ENCODE measurements at places on chromosomes 11 and 22. TPM values are rescaled to one million over a fixed set of nuclear protein-coding genes. Genes with fewer than 3 reads are reported as not detected.

The SMTNL1 gene
- total RNA-seq: not detected

DNA sequence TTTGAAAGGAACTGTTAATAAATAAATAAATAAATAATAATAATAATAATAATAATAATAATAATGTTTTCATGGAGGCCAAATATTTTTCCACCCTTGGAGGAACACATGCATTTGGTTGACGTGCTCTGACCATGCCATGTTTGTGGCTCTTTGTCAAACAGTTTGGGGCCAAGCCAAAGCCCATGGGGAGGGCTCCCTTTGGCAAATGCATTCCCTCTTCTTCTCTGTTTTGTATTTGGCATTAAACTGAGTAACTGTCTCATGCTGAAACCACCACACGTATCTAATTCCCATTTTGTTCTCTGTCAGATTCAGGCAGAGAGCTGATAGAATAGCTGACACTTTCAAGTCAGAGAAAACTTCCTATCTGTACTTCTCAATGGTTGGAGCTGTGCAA lies 68.6 kb upstream of the PAX6 start:
- DNase-seq: no peak

- no peak for DNase-seq
These were observed 870.7 kb downstream of the TBC1D22A start for GRCh38 chr22:47633111-47633510.

- no peak for DNase-seq
These were observed 17.9 kb downstream of the MICAL2 start for GRCh38 chr11:12128301-12128751.

The KCNJ5 gene
- 4.4 TPM for total RNA-seq

DNA sequence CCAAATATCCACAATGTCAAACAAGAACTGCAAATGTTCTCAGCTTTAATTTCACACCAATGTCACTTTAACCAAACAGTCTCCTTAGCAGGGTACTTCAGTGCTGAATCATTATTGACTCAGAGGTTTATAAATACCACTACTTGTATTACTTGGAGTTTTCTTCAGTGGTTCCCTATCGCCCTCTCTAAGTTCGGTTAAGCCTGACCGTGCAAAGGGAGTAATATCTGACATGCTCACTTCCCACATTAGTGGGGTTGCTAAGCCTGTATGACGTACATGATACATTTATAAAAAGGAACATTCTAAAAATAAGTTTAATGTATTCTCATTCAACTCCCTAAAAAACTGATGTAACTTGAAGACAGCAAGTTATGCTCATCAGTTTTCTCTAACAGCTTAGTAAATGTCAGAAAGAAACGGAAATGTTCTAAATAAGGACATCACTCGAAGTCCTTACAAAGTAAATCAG lies 93.1 kb upstream of the ZC3H12C start:
- DNase-seq: no peak

DNA sequence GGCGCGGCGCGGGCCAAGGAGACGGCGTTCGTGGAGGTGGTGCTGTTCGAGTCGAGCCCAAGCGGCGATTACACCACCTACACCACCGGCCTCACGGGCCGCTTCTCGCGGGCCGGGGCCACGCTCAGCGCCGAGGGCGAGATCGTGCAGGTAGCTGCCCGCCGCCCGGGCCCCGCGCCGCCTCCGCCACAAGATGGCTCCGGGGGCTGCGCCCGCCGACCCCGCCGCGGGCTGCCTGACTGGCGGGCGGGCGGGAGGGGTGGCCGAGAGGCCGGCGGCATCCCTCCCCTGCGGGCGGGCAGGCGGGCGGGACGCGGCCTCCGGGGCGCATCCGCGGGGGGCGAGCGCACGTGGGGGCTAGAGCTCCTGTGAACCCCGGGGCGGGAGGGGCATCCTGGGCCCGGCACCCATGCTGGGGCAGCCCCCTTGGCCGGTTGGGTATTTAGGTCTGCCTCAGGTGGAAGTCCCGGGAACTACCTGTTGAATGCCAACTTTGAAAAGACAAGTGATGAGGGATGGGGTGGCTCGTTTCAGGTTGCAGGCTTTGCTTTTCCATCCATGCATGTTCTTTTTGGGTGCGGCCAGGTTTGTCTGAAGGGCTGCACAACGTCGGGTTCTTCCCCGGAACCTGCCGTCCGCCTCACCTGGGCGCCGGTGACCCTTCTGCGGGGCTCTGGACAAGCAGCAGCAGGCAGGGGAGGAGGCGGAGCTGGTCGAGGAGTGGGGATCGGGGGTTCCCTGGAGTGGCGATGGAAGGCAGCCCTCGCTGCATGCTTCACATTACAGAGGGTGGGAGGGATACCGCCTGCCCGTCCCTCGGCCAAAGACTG lies 760 bp downstream of the ZNRF3 start:
- peak; percentile 54 for DNase-seq

GRCh38 chr11:32316232-32316631 lies 119.1 kb downstream of the WT1 start:
- DNase-seq: no peak

DNA sequence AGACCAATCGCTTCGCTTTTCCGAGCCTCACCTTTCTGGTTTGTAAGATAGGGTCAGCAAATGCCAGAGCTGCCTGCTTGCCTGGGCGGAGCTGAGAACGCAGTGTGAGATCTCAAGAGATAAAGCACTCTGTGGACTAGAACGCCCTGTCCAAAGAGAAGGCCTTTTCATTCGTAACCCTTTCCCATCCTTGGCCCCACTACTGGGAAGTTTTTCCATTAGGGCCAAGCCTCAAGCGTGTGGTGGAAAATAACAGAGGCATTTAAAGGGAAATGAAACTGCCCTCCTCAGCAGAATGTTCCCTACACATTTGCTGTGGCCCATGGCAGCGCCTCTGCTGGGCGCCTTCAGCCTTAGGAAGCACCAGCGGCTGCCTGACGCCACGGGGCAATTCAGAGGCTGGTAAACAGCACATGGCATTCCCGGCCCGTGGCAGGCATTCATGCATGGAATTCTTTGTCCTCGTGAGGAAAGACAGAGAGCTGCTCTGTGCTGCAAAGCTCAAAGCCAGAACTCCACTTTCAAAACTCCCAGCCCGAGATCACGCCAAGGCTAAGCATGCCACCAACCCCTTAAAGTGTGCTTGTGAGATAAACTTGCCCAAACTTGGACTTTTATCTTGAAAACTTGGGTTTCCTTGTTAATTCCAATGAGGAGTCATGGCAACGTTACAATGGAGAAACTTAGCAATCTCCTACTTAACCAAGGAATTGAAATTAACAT lies 38.1 kb downstream of the AHNAK start:
- peak; percentile 89 for DNase-seq

DNA sequence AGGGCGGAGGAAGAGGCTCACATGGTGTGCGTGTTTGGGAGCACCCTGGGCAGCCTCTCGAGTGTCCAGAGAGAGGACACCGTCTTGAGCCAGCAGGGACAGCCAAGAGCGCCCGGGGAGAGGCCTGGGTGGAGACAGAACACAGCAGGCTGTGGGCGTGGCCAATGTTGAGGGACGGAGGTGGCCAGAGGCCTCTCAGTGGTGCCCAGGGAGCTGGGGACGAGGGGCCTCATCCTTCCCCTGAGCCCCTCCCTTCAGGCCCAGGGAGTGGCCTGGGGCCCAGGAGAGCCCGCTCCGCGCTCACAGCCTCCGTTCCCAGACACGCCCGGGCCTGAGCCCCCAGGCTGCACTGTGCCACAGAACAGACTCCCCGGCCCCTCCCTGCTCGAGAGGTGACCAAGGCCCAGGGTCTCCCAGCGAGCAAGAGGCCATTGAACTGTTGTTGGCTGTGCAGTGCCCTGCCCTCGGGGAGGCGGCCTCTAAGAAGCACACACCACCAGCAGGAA lies 48.4 kb downstream of the CDKN1C start:
- peak; percentile 86 for DNase-seq

- DNase-seq: no peak
These were observed 108.9 kb upstream of the NCAM1 start for GRCh38 chr11:112852143-112852866.

The IGSF9B gene
- total RNA-seq: 38.9 TPM

DNA sequence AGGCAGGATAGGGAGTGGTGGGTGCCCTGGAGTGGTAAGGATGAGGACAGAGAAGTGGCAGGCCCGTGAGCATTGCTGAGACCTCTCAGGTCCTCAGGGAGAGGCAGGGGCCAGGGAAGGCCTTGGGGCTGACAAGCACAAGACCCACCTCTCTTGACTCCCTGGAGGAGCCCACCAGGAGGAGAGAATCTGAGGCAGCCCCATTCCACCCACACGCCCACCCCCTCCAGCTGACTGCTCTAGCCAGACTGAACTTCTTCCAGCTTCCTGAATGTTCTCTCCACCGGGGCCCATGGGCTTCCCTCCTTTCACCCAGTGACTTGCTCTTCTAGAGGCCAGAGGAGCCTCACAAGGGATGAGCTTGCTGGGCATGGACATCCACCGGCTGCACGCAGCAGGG lies 1403.0 kb downstream of the BRD1 start:
- no peak for DNase-seq

- DNase-seq: peak; percentile 66
These were observed 101.8 kb downstream of the BCR start for GRCh38 chr22:23282089-23282501.

The GLB1L3 gene
- total RNA-seq: not detected

The C22orf42 gene
- total RNA-seq: not detected

The BTG4 gene
- total RNA-seq: not detected

DNA sequence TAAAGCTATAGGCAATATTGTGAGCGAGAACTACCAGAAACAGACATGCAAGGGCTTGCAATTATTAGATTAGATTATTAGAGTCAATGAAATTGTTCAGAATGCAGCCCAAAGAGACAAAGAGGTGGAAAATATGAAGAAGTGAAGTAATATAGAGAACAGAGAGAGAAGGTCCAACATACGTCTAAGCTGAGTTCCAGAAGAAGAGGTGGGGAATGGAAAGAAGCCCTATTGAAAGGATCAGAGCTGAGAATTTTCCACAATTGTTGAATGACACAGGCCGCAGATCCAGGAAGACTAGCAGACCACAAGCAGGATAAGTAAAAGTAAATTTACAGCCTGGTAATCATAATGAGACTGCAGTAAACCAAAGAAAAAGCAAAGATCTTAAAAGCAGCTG lies 93.2 kb downstream of the EXT2 start:
- DNase-seq: no peak

- DNase-seq: no peak
These were observed 682.6 kb downstream of the JRKL start for GRCh38 chr11:97072420-97072819.

- DNase-seq: no peak
These were observed 130.3 kb downstream of the EFCAB6 start for GRCh38 chr22:43681731-43682360.

The PARVG gene
- 3.5 TPM for total RNA-seq

- peak; percentile 68 for DNase-seq
These were observed 101.6 kb downstream of the SWAP70 start for GRCh38 chr11:9765320-9766101.

The SERPING1 gene
- total RNA-seq: 118 TPM

DNA sequence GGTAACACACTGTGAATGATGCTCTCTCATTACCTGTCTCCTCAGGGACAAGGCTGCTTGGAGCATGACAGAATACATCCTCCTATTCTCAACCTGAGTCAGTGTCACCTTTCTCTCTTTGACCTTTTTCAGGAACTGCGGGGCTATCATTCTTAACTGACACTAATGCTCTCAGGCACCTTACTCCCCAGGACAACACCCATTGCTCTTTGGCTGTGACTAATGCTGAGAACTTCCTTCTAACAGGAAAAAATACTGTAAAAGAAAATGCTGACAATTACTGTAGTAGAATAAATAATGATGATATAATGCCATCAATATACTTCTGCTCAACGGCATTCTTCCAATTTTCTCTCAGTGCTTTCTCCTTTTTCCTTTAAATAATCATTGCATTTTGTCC lies 2082.7 kb upstream of the RAG2 start:
- no peak for DNase-seq

GRCh38 chr22:49753276-49753890 lies 74.3 kb downstream of the BRD1 start:
- DNase-seq: no peak

- DNase-seq: no peak
These were observed 228.2 kb upstream of the DDI1 start for GRCh38 chr11:103808252-103808651.
